Fibroblast of villous mesenchyme (primary cell): ENCODE measurements at places on chromosomes 1 and 21. TPM values are rescaled to one million over a fixed set of nuclear protein-coding genes. Genes with fewer than 3 reads are reported as not detected.

Gene STUM
- under 0.01 TPM in 1 of 2 replicates, not detected in the other for total RNA-seq

Gene ANGEL2
- 41.2 and 43.6 TPM in 2 replicates for total RNA-seq

Gene AGBL4
- not detected in 2 replicates for total RNA-seq

Gene AMY1B
- total RNA-seq = not detected in 2 replicates
